ENCODE measurements at places on chromosomes 13 and 19.

DNA sequence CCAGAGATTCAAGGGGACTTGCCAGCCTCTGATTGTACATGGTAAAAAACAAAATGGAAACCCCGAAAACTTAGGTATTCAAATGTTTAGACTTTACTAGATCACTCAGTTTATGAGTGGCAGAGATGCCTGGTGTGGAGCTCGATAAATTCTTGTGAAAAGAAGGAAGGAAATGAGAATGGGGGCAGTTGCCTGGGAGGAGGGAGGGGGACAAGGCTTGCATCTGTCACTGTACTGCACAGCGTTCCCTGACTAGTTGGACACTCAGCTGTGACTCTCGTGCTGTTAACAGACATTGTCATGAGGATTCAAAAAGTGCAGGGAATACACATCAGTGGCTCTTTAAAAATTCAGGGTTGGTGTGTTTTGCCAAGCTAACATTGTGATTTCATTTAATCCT is 232.9 kb downstream of the ZIC5 start:
- no peak for DNase-seq

DNA sequence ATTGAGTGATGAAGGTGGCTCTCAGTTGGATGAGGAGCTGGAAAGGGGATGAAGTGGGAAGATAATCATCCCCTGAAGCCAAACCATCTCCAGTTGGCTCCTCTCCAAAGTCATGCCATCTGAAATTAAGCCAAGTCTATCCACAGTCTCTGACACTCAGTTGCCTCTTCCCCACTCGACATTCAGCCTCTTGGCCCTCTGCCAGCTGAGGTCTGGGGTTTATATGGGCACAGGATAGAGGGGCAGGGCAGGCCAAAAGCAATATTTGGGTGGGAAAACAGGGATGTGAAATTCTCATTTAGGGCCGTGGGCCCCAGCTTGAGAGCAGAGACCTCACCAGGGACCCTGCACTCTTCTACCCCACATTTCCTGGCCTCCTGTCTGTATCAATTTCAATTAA is 85.9 kb downstream of the SLITRK1 start:
- DNase-seq = no peak

GRCh38 chr13:51004111-51004865 is 94.7 kb downstream of the RNASEH2B start:
- DNase-seq = no peak

GRCh38 chr19:39969266-39969665 is 1.7 kb upstream of the PSMC4 start:
- DNase-seq = no peak

GRCh38 chr13:55000043-55000442 is 1971.4 kb downstream of the OLFM4 start:
- no peak for DNase-seq

- no peak for DNase-seq
Observed at GRCh38 chr19:56966225-56966696, 125.7 kb upstream of the PEG3 start.

DNA sequence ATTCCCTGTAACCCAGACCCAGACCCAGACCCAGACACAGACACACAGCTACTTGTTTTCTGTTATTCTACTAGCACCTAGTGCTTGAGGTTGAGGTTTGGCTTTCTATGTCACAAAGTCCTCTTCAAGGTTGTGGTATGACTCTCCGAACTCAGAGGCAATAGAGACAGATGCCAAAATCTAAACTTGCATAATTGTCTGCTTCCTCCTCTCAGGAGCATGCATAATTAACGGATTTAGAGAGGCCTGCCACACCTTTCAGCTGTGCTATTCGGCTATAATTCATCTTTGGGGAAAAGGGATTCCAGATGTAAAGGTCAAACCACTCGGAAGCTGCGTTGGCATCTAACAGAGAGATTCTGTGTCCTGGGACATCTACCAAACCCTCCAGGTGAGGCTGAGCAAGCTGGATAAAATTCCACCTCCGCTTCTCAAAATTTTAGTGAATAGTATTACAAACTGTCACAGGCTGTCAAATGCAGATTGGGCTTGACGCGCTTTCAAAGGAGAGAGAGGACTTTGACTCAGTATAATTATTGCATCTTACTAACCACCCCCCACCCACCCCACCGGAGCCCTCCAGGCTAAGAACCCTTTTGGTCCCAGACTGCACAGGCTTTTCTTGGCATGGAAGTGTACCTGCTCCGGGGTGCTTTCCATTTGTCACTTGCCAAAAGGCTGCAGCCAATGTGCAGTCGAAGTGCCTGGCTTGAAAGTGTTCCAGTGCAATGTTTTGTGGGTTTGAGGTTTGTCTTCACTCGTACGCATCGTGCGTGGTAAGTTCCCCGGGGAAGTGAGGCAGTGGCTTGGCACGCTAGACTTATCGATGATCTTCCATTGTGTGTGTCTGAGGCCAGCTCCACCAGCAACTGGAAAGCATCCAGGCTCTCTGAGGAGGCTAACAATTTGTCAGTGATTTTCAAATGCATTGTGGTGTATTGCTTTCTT is 194.1 kb downstream of the TDRD3 start:
- no peak for DNase-seq

GRCh38 chr19:54551950-54552912 is 21.4 kb upstream of the LILRA2 start:
- no peak for DNase-seq

Measured in suprapubic skin (tissue), 4 donors.